ENCODE measurements at places on chromosomes 7 and 10. TPM values are rescaled to one million over a fixed set of nuclear protein-coding genes. Genes with fewer than 3 reads are reported as not detected.

GRCh38 chr10:30583778-30584415, 45.7 kb downstream of the LYZL2 start:
- no peak for DNase-seq

- DNase-seq, result no peak
These were observed 3.0 kb downstream of the IRF5 start for GRCh38 chr7:128940494-128941322.

DNA sequence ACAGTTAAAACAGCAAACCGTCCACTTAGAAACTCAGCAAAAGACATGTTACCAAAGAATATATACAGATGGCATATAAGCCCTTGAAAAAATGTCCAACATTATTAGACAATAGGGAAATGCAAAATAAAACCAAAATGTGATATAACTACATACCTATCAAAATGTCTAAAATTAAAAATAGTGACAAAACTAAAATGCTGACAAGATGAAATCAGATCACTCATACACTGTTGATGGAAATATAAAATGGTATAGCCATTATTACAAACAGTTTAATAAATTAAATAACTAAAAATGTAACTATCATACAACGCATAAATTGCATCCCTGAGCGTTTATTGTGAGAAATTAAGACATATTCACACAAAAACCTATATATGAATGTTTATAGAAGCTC, 939.7 kb upstream of the ZWINT start:
- DNase-seq, result no peak

The SLC26A3 gene
- not detected for polyA plus RNA-seq

The MRC1 gene
- polyA plus RNA-seq, result 0.01 TPM

Measured in keratinocyte (primary cell).